A549 treated with Hydrocortisone at 1 μM for 4 hours (cell line): ENCODE measurements at places on chromosomes 7 and 10. TPM values are rescaled to one million over a fixed set of nuclear protein-coding genes. Genes with fewer than 3 reads are reported as not detected.

ZNF487 gene
- 4.5 to 7.2 TPM (median 6.3 TPM) in 5 replicates for total RNA-seq

ABCB1 gene
- 0.02 to 0.29 TPM (median 0.11 TPM) in 5 replicates for total RNA-seq

TSPAN15 gene
- 91.4 to 106 TPM (median 101 TPM) in 5 replicates for total RNA-seq

NRCAM gene
- total RNA-seq, result 72.8 to 129 TPM (median 96.6 TPM) in 5 replicates

C10orf53 gene
- not detected in 5 replicates for total RNA-seq

NOM1 gene
- total RNA-seq, result 17.3 to 20.8 TPM (median 19.5 TPM) in 5 replicates

TRIM74 gene
- 0.31 to 0.55 TPM (median 0.51 TPM) in 5 replicates for total RNA-seq

HOXA4 gene
- 1.4 to 2.3 TPM (median 1.7 TPM) in 5 replicates for total RNA-seq

ADK gene
- total RNA-seq, result 31.6 to 36.1 TPM (median 33.1 TPM) in 5 replicates

SLC16A9 gene
- total RNA-seq, result 0.08 to 0.13 TPM (median 0.12 TPM) in 5 replicates

AASS gene
- total RNA-seq, result 0.05 to 0.12 TPM (median 0.06 TPM) in 4 of 5 replicates, not detected in the other

DYNC1I1 gene
- total RNA-seq, result 0.06 to 0.32 TPM (median 0.21 TPM) in 4 of 5 replicates, not detected in the other

CUBN gene
- 0.06 to 0.10 TPM (median 0.08 TPM) in 5 replicates for total RNA-seq

ARHGAP22 gene
- total RNA-seq, result 3.5 to 4.0 TPM (median 3.7 TPM) in 5 replicates

OPALIN gene
- not detected in 5 replicates for total RNA-seq

ACTL6B gene
- total RNA-seq, result not detected in 5 replicates

OLAH gene
- 0.58 to 0.93 TPM (median 0.66 TPM) in 5 replicates for total RNA-seq

KCNH2 gene
- 2.9 to 3.6 TPM (median 3.3 TPM) in 5 replicates for total RNA-seq

BEND7 gene
- 6.3 to 10.6 TPM (median 9.6 TPM) in 5 replicates for total RNA-seq

IDI2 gene
- total RNA-seq, result 0.06 TPM in 1 of 5 replicates, not detected in the others

FBXL13 gene
- 0.17 to 0.78 TPM (median 0.36 TPM) in 5 replicates for total RNA-seq

TRIL gene
- total RNA-seq, result not detected in 5 replicates

TMEM236 gene
- total RNA-seq, result 0.03 to 0.06 TPM (median 0.05 TPM) in 5 replicates

FAM25A gene
- 0.50 to 0.52 TPM in 2 of 5 replicates, not detected in the others for total RNA-seq

TCERG1L gene
- not detected in 5 replicates for total RNA-seq

AOAH gene
- total RNA-seq, result 0.12 to 0.15 TPM in 2 of 5 replicates, not detected in the others

SLC12A9 gene
- total RNA-seq, result 14.1 to 16.1 TPM (median 14.7 TPM) in 5 replicates

DHX32 gene
- total RNA-seq, result 27.2 to 37.6 TPM (median 35.6 TPM) in 5 replicates

PPP1R17 gene
- total RNA-seq, result not detected in 5 replicates

ZNF138 gene
- 3.1 to 3.6 TPM (median 3.1 TPM) in 5 replicates for total RNA-seq

CLDN3 gene
- total RNA-seq, result 1.6 to 3.8 TPM (median 3.4 TPM) in 5 replicates

KCTD7 gene
- 4.7 to 6.9 TPM (median 6.3 TPM) in 5 replicates for total RNA-seq

TYW1B gene
- total RNA-seq, result 2.1 to 3.1 TPM (median 2.5 TPM) in 5 replicates

IKZF1 gene
- total RNA-seq, result not detected in 5 replicates

PHF14 gene
- total RNA-seq, result 18.3 to 23.2 TPM (median 20.9 TPM) in 5 replicates

PSD gene
- total RNA-seq, result 0.25 to 0.78 TPM (median 0.43 TPM) in 5 replicates

SEC31B gene
- 1.4 to 2.5 TPM (median 2.1 TPM) in 5 replicates for total RNA-seq

SFXN3 gene
- 40.5 to 52.6 TPM (median 46.1 TPM) in 5 replicates for total RNA-seq

CYP2C19 gene
- total RNA-seq, result not detected in 5 replicates

ZNF503 gene
- total RNA-seq, result 6.7 to 9.0 TPM (median 8.5 TPM) in 5 replicates

LRRN3 gene
- 0.05 TPM in 1 of 5 replicates, not detected in the others for total RNA-seq
